Stimulated activated CD4-positive, alpha-beta T cell treated with anti-CD3 and anti-CD28 coated beads, Interleukin-4, amount 100 ng/mL, for 24 hours (primary cell): ENCODE measurements at places on chromosomes 2 and 18.

GRCh38 chr2:228039752-228040534 lies 141.5 kb downstream of the SPHKAP start:
- no peak for DNase-seq

DNA sequence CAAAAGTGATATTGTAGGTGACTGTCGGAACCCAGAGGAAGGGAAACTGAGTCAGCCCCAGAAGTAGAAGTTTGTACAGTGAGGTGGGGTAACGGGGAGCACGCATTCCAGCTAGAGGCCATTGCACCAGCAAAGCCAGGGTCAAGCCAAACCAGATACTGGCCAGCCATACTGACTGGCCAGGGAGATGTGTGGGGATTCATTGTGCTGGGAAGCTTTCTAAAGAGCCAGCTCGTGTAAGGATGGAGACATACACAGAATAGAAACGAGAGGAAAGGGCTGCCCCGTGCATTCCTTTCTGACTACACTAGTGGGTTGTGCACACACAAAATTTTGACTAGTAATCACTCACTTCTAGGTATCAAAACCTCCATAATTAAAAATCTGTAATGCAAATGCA lies 175.3 kb upstream of the PID1 start:
- DNase-seq = no peak

GRCh38 chr2:120631724-120632123 lies 103.9 kb upstream of the GLI2 start:
- DNase-seq = no peak

DNA sequence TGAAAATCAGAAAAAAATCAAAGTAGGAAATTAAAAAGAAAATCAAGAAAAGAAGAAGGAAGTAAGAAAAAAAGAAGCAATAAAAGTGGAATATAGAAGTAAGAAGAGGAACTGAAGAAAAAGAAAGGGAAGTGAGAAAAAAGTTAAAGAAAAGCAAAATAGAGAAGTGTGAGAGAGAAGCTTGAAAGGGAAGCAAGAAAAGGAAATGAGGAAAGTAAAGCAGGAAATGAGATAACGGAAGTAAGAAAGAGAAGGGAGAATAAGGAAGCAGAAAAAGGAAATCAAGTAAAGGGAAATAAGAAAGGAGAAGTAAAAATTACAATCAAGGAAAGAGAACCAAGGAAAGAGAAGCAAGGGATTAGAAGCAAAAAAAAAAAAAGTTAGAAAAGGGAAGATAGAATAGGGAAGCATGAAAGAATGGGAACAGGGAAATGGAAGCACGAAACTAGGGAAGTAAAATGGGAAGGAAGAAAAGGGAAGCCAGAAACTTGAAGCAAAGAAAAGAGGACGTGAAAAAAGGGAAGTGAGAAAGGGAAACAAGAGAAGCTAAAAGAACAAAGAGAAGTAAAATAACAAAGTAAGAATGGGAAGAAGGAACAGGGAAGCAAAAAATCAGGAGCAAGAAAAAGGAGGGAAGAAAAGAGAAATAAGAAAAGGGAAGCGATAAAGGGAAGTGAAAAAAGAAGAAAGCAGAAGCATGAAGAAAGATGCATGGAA lies 243.3 kb upstream of the NCKAP5 start:
- no peak for DNase-seq
